ENCODE measurements at places on chromosomes 2 and 18. TPM values are rescaled to one million over a fixed set of nuclear protein-coding genes. Genes with fewer than 3 reads are reported as not detected.

DNA sequence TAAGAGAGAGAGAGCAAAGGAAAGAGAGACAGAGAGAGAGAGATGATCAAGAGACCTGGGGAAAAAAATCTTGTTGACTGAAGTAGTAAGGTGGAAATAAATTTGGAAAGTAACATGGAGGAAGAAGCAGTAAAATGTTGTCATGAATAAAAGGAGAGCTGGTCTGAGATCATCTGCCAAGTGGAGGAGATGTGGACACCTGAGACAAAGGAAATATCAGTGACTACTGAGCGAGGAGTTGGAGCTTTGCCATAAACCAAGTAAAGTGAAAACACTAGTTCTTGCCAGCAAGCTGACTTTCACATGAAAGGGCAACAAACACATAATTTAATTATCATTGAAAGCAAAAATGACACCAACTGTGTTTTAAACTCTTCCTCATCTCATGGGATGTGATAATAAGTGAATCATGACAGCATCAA lies 49.0 kb upstream of the DSG1 start:
- no peak for DNase-seq

GRCh38 chr2:230657462-230657861 lies 55.2 kb upstream of the CAB39 start:
- no peak for DNase-seq

DNA sequence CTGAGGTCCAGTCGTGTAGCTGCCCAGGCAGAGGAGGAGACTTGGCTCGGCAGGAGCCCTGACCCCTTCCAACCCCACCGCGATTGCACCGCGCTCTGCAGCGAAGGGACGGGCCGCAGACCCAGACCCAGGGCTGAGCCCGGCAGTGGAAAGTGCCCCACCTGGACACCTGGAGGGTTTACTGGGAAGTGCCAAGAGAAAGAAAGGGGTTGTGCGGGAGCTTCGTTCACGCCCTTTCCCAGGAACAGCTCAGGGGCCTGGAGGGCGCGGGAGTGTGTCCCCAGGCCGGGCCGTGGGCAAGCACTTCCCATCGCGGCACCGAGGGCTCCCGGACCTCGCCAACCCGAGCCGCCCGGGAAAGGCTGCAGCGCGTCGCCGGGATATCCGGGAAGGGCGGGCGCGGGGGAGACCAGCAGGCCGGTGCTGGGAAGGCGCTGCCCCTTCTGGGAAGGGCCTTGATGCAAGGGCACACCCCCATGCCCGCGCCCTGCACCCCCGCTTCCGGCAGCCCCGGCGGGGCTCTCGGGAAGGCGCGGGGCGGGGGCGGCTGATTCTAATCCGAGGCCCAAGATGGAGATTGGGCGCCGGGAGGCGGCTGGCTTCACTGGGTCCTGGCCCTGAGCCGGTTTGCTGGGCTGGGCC lies 36.1 kb upstream of the MRPL33 start:
- peak; percentile 63 for DNase-seq

DNA sequence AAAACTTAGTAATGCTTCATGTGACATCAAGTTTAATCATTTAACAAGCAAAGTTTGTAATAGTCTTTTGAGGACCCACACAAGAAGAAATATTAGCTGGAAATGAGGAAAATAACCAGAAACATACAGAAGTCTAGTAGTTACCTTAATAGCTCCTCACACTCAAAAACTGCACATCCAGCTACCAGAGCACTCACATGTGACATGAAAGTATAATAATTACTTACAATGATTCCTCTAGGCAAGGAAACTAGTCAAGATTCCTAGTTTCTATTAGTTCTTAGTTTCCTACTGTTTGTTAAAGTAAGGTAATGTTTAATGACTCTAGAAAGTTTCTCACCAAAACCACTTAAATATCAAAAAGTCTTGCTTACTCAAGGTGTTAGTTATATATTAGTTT lies 335.8 kb downstream of the RAD51AP2 start:
- no peak for DNase-seq

DNA sequence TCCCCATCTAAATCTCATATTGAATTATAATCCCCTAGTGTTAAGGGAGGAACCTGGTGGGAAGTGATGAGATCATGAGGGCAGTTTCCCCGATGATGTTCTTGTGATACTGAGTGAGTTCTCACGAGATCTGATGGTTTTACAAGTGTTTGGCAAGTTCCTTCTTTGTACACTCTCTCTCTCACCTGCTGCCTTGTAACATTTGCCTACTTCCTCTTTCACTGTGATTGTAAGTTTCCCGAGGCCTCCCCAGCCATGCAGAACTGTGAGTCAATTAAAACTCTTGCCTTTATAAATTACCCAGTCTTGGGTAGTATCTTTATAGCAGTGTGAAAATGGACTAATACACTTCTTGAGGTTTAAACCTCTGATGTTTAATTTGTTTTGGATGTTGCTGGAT lies 177.5 kb downstream of the CD8B2 start:
- DNase-seq: no peak

GRCh38 chr2:5119046-5119445 lies 573.1 kb upstream of the SOX11 start:
- no peak for DNase-seq

DNA sequence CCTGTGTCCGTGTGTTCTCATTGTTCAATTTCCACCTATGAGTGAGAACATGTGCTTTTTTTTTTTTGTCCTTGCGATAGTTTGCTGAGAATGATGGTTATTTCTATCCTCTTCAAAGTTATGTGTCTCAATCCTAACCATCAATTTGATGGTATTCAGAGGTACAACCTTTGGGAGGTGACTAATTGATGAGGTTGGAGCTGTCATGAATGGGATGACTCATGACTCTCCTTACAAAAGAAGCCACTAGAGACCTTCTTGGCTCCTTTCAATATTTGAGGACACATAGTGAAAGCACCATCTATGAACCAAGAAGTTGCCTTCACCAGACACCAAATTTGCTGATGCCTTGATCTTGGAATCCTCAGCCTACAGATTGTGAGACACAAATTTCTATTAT lies 677.1 kb upstream of the DDX18 start:
- no peak for DNase-seq

GRCh38 chr2:232028631-232029030 lies 67.1 kb downstream of the DIS3L2 start:
- DNase-seq: no peak

- no peak for DNase-seq
Measured at GRCh38 chr2:32168513-32168912, 2.8 kb downstream of the SLC30A6 start.

DNA sequence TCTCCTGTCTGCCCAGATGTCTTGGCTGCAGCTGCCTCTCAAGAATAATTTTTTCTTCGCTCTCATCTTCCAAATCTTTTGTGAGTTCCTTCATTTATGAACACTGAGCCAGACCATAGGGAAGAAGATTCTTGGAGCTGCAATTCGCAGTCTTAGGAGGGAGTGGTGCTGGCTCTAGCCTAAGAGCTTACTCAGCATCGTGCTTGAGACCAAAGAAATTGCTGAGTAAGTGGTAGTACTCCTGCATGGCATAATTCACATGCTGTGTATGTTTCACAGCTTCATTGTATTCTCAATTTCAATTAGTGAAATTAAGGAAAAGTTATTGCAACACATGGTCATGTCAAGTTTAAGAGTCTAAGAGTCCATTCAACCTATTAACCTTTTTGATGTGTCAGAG lies 771.7 kb downstream of the ADCYAP1 start:
- DNase-seq: no peak

- DNase-seq: no peak
Measured at GRCh38 chr2:191066197-191066918, 52.4 kb upstream of the STAT1 start.

GRCh38 chr2:213932-214693 lies 49.7 kb downstream of the SH3YL1 start:
- no peak for DNase-seq

DNA sequence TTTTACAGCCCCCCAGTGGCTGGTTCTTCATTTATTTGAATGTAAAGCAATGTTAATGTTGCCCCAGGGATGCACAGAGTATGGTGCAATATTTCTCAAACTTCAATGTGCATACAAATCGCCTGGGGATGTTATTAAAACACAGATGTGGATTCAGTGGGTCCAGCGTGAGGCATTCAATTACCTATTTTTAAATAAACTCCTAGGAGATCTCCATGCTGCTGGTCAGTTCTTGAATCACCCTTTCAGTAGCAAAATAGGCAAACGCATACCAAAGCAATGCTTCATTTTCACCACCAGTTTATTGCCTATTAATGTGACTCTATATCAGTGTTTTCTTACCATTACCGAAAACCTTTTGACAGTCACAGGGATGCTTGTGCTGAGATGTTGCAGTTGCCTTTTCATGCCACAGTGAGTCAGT lies 530.7 kb downstream of the CBLN2 start:
- no peak for DNase-seq

GALNT5 gene
- 0.15 TPM for total RNA-seq

HNMT gene
- total RNA-seq: 4.6 TPM

CYP27C1 gene
- total RNA-seq: 6.4 TPM

CCDC85A gene
- 16.4 TPM for total RNA-seq

FHOD3 gene
- 0.67 TPM for total RNA-seq

WDR33 gene
- 52.1 TPM for total RNA-seq
